ENCODE measurements at places on chromosomes 3 and 15.

- no peak for DNase-seq
Observed at GRCh38 chr3:150439657-150440056, 31.6 kb downstream of the TSC22D2 start.

DNA sequence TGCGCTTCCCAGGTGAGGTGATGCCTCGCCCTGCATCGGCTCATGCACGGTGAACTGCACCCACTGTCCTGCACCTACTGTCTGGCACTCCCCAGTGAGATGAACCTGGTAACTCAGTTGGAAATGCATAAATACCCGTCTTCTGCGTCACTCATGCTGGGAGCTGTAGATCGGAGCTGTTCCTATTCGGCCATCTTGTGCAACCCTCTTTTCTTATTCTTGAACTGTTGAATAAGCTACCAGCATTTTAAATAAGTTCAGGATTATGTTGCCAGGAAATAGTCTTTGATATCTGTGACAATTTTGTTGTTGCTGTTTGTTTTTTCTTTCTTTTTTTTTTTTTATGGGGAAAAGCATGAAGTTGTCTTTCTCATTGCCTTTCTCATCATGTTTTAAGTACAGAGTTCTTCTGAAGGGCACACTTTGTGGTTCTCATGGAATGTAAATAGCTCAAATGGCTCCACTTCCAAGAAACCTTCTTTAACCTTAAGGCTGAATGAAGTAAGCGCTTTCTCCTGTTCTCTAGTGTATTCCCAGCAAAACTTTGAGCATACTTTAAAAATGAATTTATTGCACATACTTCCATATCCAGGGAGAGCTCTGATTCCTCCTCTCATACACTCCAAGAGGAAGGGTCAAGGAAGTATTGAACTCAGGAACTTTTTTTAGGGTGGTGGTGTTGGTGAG is 468.0 kb upstream of the TBL1XR1 start:
- DNase-seq, result no peak

DNA sequence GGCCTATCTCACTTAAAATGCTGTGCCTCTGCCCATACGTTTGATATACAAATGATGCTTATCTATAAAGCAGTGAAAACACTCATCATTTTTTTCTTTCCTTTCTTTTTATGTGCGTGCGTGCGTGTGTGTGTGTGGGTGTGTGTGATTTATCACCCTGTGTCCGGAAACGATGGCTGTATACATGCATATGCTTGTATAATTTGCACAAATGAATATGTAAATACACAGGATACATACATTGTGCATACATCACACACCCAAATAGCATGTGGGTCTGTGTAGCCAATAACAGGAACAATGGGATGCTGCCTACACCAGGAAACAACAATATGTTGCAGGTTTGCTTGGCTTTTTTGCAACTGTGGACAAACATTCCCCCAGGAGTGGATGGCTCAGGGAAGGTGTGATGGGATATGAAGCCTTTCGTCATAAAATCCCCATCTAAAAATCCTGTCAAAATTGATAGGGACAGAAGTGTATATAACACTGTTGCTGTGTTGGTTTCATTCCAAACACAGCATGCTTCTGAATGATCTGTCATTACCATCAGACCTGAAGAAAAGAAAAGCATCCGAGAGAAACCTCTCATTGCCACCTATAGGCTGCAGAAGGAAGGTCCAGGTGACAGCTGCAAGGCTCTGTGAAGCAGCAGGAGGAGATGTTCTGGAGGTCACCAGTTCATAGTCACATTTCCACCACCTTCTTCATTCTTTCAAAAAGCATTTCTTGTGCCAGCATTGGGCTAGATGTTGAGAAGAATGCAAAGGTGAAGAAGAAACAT is 503.9 kb upstream of the NR2F2 start:
- no peak for DNase-seq

GRCh38 chr3:64109438-64109837 is 86.1 kb upstream of the PSMD6 start:
- DNase-seq, result no peak

GRCh38 chr3:127824151-127824825 is 2.0 kb upstream of the MGLL start:
- DNase-seq, result no peak

DNA sequence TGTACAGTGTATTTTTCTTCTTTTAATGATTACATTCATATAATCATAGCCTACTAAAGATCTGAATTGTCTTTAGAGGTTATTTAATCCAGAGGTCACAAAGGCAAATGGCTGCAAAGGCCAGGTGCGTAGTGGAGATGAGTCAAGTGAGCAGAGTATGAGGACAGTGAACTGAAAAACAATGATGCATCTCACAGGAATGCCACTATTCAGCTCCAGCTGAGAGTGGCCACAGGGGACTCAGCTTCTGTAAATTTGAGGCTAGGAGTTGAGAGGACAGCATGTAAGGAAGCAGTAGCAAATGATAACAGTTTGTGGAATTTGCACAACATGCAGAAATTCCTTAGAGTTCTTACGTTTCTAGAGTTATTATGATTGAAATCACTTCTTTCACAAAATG is 50.4 kb downstream of the COL6A5 start:
- DNase-seq, result peak; percentile 41

GRCh38 chr3:106167728-106168127 is 298.9 kb upstream of the CBLB start:
- DNase-seq, result no peak

- DNase-seq, result no peak
Observed at GRCh38 chr3:122307976-122308375, 17.1 kb upstream of the CSTA start.

DNA sequence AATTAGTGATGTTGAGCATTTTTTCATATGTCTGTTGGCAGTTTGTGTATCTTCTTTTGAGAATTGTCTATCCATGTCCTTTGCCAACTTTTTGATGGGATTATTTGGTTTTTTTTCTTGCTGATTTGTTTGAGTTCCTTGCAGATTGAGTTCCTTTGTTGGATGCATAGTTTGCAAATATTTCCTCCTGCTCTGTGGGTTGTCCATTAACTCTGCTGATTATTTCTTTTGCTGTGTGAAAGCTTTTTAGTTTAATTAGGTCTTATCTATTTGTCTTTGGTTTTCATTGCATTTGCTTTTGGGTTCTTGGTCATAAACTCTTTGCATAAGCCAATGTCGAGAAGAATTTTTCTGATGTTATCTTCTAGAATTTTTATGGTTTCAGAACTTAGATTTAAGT is 414.6 kb downstream of the EPHA6 start:
- no peak for DNase-seq

DNA sequence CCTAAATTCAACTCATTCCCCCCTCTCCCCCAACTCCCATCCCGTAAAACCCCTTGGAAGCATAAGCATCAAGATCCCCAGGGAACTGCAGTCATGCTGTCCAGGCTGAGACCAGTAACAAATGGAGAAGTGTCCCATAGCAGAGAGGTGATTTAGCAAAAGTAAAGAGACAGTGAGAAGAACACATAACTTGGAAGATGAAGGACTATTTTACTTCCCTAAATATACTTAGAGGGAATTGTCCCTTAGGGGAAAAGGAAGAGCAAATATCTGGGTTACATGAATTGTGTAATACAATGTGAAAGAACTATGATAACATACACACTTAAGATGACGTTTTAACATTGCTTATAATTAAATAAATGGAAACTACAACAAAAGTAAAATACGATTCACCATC is 61.6 kb upstream of the LRRFIP2 start:
- no peak for DNase-seq

GRCh38 chr3:106006001-106006400 is 137.2 kb upstream of the CBLB start:
- DNase-seq, result no peak

DNA sequence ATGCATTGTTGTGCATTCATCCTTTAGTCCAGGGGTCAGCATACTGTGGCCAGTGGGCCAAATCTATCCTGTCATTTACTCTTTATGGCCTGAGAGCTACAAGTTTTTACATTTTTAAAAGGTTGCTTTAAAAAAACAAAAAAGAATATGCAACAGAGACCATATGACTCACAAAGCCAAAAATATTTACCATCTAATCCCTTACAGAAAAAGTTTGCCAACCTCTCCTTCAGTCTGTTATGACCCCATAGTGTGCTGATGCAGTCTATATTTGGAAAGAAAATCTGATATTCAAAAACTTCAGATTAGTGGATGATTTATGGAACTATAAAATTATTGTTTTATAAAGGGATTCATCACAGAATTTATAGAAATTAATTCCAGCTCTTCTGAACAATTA is 237.5 kb upstream of the IL12A start:
- DNase-seq, result no peak

DNA sequence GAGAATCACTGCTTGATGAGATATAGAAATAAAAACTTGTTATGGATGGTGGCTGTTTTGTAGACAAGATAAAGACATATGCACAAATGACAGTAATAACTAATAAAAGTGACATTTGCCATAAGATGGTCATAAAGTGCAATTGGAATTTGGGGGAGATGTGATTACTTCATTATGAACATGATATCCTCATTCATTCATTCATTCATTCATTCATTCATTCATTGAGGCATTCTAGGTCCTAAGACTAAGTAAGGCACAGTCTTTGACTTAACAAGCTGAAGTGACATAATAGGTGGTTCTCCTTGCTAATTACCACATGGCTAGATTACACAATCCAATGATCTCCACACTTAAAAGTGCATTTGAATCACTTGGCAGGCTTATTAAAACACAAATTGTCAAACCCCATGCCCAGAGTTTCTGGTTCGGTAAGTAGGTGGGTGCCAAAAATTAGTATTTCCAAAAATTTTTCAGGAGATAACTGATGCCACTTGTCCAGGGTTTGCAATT is 18.9 kb downstream of the RAP2B start:
- DNase-seq, result no peak

DNA sequence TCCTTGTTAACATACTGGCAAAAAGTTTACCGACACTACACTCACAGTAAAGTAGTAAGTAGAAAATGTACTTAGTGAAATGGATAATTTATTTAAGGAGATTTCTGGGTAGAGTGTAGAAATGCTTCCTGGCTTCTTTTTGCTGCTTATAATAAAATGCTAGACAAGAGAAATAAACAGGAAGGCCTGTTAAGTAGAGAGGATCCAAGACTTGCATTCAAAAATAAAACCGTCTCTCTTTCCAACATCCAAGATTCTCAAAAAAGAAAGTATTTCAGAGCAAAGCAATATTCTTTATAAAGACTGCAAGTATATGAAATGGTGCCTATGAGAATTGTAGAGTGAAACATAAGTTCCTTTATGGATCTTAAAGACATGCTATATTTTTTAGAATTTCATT is 77.0 kb upstream of the CNTN6 start:
- DNase-seq, result no peak

DNA sequence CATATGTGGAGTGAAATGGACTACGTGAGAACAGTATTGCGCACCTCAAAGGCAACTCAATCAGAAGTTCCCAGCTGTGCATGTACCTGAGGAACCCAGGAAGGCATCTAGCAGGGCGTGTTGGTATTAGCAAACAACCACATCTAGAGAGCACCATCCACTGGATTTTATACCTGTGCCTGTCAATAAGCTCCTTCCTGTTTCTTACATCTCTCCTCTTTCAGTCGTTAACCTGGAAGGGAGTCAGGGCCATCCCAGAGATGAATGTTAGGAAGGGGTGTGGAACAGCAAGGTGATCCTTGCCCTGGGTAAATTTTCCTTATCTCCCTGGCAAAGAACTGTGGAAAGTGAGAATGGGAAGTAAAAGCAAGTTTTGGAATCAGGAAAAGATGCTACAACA is 29.6 kb upstream of the CHMP2B start:
- no peak for DNase-seq

- DNase-seq, result no peak
Observed at GRCh38 chr3:6716420-6716819, 144.5 kb upstream of the GRM7 start.

DNA sequence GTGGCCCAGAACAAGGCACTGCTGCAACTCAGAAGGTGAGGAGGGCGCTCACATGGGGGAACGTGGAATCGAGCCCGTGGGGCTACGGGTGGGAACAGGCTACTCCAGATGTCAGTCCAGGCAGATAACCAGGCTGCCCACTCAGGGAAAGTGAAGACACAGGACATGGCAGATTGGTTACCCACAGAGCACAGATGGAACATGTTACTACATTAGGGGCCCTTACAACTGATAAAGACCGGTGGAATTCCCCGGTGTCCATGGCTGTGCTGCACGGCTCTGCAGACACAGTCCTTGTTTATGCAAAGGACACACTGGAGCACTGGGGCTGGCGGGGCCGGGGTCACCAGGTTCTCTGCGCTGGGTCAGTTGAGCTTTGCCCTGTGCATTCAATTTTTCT is 36.9 kb downstream of the PCSK6 start:
- DNase-seq, result no peak

DNA sequence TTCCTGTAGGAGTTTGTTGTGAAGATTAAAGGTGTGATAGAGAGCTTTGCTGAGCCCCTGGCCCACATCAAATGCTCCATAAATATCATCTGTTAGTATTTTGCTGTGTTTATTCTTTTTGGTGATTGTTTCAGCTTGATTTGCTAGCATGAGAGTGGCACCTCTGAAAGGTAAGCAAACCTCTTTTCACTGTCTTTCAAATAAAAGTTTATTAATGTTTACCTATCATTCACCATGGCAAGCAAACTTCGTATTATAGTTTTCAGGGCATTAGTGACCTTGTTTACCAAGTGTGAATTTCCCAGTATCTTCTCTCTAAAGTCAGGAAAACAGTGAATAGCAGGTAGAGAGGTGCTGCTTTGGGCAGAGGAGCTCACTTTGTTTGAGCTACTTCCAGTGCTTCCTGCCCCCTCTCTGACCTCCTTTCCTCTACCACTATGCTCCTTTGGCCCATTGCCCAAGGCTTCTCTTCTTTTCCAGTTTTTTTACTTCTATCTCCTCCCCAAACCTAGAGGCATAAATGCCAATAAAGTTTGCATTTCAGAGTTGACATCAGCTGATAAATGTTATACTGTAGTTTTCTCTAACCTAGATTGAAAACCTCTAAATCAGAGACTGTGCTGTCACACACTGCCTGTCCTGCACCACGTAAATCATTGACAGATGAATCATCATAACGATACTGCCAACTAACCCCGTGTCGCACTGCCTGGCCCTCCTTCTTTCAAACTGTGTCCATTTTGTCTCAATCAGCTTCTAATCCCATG is 569.0 kb downstream of the TUSC7 start:
- no peak for DNase-seq

DNA sequence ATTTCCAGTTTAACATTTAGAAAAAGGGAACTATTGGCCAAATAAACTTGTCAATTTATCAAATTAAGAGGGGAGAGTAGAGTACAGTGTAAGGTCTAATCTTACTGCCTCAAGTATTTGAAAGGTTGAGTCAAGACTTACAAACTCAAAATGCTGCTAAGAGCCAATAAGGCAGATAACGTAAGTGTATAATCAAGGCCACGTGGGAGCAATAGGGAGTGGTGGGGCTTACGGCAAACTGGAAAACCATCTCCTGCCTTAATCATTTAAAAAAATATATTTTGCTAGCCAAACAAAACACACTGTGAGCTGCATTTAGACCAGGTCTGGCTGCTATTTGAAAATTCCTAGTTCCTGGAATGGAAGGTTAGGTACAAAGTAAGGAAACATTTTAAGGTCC is 107.3 kb upstream of the FRMD4B start:
- no peak for DNase-seq

DNA sequence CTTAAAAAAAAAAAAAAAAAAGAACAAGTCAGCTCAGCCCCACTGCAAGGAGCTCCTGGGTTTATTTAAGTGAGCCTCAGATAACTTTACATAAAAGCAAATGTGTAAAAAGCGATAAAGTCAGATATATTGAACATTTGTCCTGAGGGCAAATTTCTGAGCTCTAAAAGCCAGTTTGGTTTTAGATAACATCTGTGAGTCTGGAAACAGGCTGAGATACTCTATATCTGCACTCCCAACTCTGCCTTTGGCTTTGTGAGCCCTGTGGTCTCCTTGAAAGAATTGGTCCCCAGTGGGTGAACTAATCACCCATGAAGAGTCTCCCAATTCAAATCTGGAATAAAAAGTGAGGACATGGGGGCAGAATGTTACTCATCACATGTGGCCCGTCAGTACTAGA is 104.6 kb downstream of the APBA2 start:
- DNase-seq, result no peak

Measured in fibroblast of skin of left quadriceps (primary cell).